ENCODE measurements at places on chromosomes 12 and 14.
A peak's percentile ranks its signal among the peaks of the same experiment; 100 is the strongest.

- no peak for DNase-seq
Measured at GRCh38 chr12:1607940-1608712, 13.7 kb upstream of the FBXL14 start.

DNA sequence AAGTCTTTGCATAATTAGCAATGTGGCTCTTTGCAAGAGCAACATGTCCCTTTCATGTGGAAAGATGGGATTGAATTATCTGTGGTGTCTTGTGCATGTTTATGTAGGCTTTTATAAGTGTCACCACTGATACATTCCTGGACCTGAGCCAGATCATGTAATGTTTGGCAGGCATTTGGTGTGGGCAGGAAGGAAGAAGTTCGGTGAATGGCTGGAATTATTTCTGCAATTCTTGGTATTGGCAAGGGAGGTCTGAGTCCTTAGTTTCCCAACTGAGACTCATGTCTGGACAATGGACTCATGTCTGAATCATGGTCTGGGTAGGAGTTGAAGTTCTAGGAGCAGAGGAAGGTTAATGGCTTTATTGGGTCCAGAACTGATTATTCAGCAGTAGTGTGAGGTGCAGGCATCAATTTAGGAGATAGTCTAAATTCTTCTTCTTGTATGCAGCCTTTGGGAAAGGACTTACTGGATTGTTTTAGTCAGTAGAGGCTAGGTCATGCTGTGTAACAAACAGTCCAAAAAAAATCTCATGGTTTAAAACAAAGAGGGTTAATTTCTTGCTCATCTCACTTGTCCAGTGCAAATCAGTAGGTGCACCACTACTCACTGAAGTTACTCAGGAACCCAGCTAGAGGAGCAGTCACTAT is 186.5 kb upstream of the LHX5 start:
- DNase-seq: no peak

GRCh38 chr14:103808403-103809001 is 38.9 kb downstream of the PPP1R13B start:
- peak; percentile 77 for DNase-seq

DNA sequence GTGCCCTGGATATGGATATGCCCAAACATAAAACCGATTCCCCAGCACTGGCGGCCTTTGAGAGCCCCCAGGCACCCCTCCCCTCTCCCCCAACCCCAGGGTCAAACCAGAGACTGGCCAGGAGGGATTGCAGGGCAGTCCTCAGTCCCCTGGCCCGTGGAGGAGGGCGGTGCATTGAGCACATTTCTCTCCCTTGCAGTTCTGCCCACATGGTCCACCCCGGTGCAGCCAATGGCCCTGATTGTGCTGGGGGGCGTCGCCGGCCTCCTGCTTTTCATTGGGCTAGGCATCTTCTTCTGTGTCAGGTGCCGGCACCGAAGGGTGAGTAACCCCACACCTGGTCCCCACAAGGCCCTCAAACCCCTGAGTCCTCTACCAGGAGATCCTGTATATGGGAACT is 3.4 kb upstream of the GPR162 start:
- DNase-seq: no peak

DNA sequence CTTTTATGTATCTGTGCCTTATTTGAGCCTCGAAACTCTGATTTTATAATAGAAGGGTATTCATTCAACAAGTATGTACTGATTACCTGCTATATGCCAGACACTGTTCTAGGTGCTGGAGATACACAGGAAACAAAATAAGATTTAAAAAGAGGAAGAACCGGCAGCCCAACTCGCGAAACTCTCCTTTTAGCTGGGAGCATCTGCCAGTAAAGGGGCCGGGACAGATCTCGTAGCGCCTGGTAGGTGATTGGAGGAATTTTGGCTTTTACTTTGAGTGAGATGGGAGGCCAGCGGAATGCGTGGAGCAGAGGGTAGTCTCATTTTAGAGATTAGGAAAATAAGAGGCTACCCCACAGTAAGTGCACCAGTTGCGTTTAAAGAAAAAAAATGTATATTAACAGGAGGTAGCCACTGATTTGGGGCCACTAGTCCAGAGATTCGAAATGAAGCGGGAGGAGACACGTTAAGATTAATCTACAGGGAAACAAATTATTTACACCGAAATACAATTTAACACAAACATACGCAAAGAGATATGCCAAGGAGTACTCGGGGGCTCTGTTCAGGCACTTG is 520 bp upstream of the MON2 start:
- peak; percentile 58 for DNase-seq

GRCh38 chr12:109264095-109264942 is 44.8 kb downstream of the FOXN4 start:
- peak; percentile 56 for DNase-seq

DNA sequence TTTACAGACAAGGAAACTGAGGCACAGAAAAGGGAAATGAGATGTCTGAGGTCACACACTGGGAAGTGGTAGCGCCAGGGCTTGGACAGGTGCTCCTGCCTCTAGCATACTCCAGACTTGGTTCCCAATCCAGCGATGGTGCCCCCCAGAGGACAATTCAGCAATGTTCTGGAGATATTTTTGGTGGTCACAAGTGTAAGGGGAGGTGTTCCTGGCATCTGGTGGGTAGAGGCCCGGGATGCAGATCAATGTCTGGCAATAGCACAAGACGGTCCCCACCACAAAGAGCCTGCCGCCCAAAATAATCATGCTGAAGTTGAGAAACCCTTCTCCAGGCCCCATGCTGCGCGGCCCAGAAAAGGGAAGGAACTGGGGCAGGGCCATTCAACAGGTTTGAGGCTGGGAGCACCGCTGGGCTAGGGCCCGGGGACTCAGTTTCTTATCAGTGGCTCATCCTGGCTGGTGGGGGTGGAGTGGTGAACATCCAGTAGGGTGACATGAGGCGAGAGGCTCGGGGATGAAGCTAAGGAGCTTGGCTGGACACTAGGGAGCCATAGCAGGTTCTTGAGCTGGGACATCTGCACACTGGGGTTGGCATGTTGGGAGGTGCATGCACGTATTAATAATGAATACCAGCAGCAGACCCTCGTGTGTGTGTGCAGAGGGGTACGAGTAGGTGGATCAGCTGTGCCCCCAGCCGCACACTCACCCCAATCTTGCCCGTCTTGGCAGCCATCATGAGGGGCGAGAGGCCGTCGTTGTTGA is 35.1 kb downstream of the TRPV4 start:
- peak; percentile 37 for DNase-seq

- DNase-seq: peak; percentile 49
Measured at GRCh38 chr12:108337235-108338223, 1.6 kb downstream of the CMKLR1 start.

DNA sequence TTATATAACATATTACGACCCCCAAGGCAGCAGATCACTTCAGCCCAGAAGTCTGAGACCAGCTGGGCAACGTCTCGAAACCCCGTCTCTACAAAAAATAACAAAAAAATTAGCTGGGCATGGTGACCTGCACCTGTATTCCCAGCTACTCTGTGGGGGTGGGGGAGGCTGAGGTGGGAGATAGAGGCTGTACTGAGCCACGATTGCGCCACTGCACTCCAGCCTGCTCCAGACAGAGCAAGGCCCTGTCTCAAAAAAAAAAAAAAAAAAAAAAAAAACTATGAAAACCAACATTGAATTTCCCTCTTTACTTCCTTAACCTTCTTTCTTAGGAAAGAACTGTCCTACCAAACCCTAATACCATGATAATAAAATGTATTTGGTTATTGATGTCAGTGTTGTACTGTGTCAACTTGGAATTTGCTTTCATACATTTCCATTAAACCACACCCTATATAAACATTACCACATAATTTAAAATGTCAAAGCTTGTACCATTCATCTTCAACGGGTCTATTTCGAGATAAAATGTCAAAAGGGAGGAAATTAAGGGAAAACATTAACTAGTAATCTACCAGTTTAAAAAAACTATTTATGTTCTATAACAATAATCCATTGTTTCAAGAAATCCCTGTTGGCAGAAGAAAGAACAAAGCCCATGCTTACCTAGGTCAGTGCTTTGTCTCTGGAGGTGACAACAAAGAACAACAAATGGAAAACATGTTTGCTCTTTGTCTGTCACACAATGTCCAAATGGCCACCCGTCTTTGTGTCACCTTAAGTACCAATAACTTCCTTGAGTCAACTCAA is 17.4 kb downstream of the GALNT4 start:
- DNase-seq: peak; percentile 73

- no peak for DNase-seq
Measured at GRCh38 chr12:103634732-103635131, 47.7 kb downstream of the STAB2 start.

- no peak for DNase-seq
Measured at GRCh38 chr12:2450553-2450952, 344.2 kb upstream of the FKBP4 start.

DNA sequence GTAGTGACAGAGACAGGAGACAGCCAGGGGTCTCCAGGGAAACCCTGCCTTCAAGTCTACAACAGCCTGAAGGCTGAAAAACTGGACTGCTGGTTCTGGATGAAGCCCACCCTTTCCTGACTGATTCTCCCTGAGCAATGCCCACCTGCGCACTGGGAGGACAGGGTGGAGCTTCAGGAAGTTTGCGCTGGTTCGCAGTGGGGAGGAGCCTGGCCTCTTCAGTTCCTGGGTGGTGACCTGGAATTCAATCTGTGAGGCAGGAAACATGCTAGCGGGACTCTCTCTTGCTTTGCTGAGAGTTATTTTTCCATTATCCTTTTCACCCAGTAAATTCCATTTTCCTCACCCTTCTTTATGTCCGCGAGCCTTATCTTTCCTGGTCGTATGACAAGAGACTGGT is 600.8 kb downstream of the TRHDE start:
- no peak for DNase-seq

DNA sequence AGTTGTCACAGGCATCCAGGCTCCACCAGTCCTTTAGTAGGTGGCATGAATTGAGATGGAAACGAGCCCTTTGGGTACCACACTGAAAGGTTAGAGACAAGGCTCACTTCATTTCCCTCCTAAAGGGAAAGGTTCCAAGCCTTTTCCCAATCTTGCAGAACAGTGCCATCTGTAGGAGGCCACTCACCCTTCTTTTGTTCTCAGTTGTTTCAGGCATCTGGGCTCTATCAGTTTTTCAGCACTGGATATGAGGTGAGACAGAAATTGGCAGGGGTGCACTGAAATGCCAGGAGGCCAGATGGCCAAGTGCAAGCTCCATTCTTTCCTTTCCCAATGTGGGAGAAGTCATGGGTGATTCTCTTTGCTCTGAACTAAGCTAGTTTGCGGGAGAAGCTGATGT is 15.2 kb downstream of the FBXO33 start:
- no peak for DNase-seq

DNA sequence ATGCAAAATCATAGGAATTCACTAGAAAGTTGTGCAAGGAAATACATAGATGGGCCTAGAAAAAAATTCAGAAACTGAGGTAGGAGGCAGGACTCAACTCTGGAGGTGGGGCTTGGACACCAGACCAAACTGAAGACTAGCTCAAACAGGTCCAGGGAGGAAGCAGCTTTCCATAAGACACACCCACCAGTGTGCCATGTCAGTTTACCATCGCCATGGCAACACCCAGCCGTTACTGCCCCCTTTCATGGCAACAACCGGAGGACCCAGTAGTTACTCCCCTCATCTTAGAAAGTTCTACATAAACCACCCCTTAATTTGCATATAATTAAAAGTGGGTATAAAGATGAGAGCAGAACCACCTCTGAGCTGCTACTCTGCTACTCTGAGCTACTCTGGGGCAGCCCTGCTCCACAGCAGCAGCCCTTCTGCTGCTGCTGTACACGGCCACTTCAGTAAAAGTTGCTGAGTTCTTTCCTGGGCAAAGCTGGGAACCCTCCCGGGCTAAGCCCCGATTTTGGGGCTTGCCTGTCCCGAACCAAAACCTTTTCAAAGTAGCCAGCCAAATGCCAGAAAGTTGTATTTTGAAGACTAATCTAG is 30.8 kb upstream of the NINJ2 start:
- no peak for DNase-seq

- DNase-seq: peak; percentile 23
Measured at GRCh38 chr12:8914716-8915526, 612 bp downstream of the PHC1 start.

- peak; percentile 92 for DNase-seq
Measured at GRCh38 chr12:62192180-62192902, 67.9 kb upstream of the USP15 start.

DNA sequence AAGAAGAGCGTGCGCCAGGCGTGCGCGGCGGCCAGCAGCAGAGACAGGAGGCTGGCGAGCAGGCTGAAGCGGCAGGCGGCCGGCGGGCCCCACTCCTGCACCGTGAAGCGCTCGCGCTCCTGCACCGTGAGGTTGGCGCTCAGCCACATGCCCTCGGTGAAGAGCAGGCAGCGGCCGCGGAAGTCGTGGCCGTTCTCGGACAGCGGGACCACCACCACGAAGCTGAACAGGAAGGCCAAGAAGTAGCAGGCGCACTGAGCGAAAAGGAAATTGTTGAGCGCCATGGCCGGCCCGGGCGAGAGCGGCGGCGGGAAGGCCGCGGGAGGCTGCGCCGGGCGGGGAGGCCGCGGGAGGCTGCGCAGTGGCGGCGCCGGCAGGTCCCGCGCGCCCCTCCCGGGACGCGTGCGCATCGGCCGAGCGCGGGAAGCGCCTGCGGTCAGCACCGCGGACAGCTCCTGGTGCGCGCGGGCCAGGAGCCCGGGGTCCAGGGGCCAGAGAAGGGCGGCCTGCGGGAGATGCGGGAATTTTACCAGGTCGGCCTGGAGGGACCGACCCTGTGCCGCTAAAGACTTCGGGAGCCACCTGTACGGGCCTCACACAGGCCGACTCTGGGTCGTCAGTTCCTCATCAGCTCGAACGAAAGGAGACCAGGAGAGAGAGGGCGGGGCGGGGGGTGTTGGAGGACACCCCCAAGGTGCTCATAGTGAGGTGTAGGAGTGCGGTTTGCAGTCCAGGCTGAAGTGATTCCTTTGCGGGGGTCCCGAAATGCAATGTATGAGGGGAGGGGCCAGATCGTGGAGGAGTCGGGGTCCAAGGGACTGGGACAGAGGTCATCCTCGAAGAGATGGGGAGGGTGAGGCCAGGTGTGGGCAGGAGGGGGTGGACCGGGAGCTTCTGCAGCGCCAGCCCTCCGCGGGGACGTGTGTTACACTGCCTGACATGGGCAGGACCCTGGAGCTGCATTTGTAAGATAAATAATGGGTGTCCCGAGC is at the start of gene TMEM179:
TSS of gene TMEM179 (minus strand) at position 315 of the 992 bp plus-strand sequence. CDS start at position 284, 31 bp downstream.
- DNase-seq: no peak

DNA sequence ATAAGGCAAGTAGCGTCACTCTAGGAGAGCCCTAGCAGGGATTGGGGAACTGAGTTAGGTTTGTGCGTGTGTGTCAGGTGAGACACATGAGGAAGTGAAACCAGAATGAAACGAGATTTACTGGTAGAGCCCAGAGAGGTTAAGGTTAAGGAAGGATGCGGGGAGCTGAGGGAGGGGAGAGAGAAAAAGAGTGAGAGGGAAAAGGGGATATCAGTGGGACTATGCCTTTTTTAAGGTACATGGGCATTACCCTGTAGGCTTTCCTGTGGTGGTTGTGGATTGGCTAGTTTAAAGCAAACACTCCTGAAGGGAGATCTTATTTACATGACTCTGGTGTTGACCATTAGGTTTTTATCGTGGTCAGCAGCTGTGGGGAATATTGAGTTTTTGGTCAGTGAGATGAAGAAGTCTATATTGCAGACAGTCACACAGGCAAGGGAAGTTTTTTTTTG is 13.9 kb downstream of the ZDHHC17 start:
- no peak for DNase-seq

DNA sequence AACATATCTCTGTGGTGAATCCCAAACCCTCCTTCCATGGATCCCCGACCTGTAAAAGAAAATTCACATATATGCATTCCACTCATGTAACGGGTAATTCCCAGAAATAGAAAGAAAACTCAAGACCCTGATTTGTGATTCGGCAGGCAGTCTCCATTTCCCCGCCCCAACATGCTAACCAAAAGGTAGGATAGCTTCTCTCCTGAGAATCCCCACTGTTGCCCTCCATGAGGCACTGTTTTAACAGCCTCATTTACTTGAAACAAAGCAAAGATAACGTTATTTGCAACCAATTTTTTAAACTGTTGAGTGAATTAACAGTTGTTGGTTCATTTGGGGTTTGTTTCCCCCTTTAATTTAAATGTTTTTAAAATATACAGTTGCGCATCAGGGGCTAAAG is 774 bp upstream of the SLC2A13 start:
- DNase-seq: no peak

Measured in pons (tissue), 1 donor.